Stimulated activated CD4-positive, alpha-beta T cell treated with anti-CD3 and anti-CD28 coated beads, TNF-alpha, amount 100 ng/mL, for 48 hours (primary cell): ENCODE measurements at places on chromosomes 1 and 21.

DNA sequence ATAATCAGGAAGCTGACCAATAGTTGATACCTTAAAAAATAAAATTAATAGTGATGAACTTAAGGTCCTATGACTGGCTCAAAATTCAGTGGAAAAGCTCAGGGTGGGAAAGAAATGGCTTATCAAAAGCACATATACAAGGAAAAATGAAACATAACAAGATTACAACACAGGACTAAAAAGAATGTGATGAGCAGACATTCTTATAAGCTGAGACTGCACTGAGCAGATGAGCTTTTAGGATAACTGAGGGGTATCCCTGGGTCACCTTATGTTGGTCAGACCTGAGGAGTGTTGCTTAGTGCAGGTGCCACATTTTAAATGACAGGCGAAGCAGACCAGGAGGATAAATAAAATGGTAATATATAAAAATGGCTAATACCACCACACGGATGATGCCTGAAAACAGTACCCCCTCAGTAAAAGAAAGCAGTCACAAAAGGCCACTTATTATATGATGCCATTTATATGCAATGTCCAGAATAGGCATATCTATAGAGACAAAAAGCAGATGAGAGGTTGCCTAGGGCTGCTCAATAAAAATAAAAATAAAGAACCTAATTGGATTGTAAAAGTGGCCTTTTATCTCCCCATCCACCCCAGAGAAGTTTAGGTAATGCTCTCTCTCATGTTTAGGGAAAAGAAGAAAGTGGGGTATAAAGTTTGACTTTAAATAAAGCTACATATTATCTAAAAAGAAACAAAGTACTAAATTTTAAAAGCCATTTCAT, 163.9 kb downstream of the SLC45A1 start:
- no peak for DNase-seq

GRCh38 chr21:42844411-42845113, 34.8 kb downstream of the WDR4 start:
- DNase-seq, result no peak

DNA sequence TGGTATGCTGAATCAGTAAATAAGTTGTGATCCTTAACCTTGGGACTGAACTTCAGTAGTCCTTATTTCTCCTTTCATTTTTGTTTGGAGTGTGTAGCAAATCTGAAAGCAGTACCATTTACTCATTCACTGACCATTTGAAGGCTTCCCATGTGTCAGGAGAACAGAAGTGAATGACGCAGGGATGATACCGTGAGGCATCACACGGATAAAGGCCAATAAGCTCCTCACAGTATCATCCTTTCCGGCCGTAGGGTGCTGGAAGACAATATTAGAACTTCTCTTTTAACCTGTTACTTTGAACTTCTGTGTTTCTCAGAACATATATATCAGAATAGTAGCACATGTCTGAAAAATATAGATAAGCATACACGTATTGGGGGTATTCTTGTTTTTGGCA, 21.3 kb downstream of the BACH1 start:
- DNase-seq, result no peak

- no peak for DNase-seq
Measured at GRCh38 chr1:205077934-205078311, 6.3 kb downstream of the TMEM81 start.

DNA sequence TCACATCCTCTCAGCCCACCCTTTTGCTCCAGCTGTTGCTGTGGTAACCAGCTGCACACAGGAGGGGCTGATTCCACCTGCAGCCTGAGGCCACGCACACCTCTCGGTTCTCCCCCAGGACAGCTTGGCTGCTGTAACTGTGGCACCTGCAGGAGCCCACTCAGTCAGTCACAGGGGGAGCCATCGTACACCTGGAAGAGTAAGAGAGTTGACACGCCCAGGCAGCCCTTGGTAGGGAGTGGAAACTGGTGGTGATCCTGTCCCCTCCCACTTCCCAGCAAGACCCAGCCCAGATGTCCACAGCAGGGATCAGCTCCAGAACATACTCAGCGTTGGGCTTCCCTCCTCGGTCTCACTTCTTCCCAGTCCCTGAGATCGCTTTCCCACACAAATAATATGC, 32.2 kb upstream of the BACE2 start:
- DNase-seq, result no peak

GRCh38 chr1:27372022-27372807, 2.4 kb downstream of the FCN3 start:
- DNase-seq, result no peak

DNA sequence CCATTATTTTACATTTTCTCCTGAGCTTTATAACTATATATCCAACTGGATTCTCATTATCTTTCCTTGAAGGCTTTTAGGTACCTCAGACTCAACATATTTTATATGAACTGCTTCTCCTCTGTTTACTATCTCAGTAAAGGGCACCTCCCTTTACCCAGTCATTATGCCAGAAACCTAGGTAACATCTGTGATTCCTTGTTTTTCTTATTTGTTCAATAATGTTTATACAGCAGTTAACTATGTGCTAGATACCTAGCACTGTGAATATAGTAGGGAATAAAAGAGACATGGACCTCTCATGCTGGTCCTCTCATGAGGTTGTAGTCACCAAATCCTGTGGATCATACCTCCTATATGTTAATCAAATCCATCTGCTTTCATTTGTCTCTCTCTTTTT, 25.6 kb downstream of the PPP1R12B start:
- no peak for DNase-seq

- DNase-seq, result no peak
Measured at GRCh38 chr1:28864695-28865094, 49.7 kb upstream of the EPB41 start.

DNA sequence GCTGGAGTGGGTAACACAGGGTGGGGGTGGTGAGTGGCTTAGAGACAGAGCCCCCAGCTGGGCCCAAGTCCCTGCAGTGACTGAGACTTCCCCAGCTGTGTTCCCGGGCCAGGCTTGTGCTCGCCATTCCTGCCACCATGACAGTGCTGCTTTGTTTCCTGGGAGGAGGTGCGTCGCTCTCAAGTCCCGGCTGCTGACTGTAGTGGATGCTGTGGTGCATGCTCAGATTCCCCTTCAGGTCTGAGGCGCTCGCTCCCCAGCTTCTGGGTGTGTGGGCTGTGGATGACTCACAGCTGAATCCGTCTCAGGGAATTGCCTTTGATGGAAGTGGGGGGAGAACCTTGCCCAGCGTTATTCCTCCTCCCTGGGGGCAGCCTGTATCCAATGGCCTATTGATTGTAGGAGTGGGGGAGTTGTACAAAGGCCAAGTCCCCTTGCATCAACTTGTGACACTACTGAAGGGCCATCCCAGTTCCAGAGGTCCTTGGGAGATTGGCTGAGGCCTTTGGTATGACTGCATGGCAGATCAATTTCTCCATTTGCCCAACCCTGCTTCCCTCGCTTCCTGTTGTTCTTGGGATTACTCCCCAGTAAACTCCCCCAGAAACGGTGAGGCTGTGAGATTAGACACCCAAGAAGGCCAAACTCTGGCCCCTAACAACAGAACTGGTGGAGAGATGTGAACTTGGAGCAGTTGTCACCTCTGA, 17.8 kb upstream of the POU3F1 start:
- no peak for DNase-seq

GRCh38 chr1:84090447-84091245, 53.4 kb upstream of the PRKACB start:
- DNase-seq, result no peak

- DNase-seq, result no peak
Measured at GRCh38 chr1:38361566-38361965, 315.0 kb upstream of the POU3F1 start.

GRCh38 chr1:216937491-216937890, 214.3 kb upstream of the ESRRG start:
- DNase-seq, result no peak

GRCh38 chr1:231039161-231040018, 664 bp downstream of the FAM89A start:
- DNase-seq, result peak; percentile 4

GRCh38 chr1:86477256-86477655, 8.5 kb downstream of the CLCA1 start:
- DNase-seq, result no peak

- no peak for DNase-seq
Measured at GRCh38 chr1:63663301-63663700, 70.1 kb downstream of the PGM1 start.

- DNase-seq, result peak; percentile 51
Measured at GRCh38 chr1:153945795-153946621, 510 bp downstream of the DENND4B start.

- no peak for DNase-seq
Measured at GRCh38 chr1:192453360-192453992, 122.1 kb upstream of the RGS1 start.

GRCh38 chr1:177142791-177143271, 21.7 kb downstream of the ASTN1 start:
- no peak for DNase-seq

GRCh38 chr1:113217447-113218208, 144.6 kb downstream of the LRIG2 start:
- no peak for DNase-seq

GRCh38 chr1:17137441-17137840, 18.2 kb upstream of the PADI2 start:
- no peak for DNase-seq

DNA sequence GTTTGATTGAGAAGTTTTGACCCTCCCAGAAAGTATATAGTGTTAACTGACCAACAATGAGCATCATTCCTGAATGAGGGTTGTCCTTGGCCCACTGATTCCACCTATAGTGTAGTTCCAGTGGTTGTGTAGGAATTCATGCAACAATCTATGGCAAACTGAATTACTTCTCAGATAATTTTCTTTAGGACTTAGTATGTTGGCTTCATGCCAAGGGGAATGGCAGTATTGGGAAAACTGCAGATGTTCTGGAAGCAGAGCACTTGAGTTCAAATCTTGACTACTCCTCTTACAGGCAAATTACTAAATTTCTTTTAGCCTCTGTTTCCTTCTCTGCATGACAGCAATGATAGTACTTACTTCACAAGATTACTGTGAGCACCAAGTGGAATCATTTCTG, 65.8 kb downstream of the LRIG2 start:
- no peak for DNase-seq

DNA sequence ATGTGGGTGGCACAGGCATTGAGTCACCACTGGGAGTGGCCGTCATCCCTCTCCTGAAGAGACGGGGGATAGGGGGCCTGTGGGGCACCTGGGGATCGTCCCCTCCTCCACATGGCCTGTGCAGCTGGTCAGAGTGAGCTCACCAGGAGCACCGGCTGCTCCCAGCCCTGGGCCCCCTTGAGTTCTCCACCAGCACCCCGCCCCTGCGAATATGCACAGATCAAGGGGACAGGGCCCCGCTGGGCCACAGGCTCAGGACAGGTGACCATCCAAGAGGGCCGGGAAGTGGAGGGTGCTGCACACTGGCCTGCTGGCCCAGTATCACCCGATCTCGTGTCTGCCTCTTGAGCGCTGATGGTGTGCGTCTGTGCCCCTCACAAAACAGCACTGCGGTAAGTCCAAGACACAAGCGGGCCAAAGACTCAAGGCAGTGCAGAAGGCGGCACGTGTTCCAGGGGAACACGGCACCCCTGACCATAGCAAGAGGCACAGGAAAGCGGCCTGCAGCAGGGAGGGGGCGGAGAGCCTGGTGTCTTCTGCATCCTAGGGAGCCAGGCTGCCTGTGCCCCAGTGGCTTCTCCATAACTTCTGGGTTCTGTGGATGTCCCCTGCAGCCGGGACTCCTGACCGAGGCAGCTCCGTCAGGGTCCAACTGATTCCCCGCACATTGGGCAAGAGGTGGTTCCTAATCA, 18.1 kb upstream of the TSPEAR start:
- DNase-seq, result no peak

- DNase-seq, result no peak
Measured at GRCh38 chr1:30317921-30318320, 405.5 kb downstream of the MATN1 start.

DNA sequence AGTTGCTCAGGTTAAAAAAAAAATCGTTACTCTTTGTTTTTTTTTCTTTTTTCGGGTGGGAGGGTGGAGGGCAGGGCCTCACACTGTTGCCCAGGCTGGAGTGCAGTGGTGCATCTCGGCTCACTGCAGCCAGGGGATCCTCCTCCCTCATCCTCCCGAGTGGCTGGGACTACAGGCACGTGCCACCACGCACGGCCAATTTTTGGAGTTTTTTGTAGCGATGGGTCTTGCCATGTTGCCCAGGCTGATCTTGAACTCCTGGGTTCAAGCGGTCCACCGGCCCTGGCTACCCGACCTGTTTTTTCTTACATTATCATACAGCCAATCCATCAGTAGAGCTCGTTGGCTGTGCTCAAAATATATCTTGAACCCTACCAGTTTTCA, 2.2 kb upstream of the USP1 start:
- no peak for DNase-seq

GRCh38 chr1:8813016-8813763, 4.2 kb downstream of the RERE start:
- no peak for DNase-seq

- no peak for DNase-seq
Measured at GRCh38 chr1:33902486-33903209, 38.8 kb downstream of the HMGB4 start.
